T1000 (cell line): ENCODE measurements at places on chromosomes 6 and 20.

DNA sequence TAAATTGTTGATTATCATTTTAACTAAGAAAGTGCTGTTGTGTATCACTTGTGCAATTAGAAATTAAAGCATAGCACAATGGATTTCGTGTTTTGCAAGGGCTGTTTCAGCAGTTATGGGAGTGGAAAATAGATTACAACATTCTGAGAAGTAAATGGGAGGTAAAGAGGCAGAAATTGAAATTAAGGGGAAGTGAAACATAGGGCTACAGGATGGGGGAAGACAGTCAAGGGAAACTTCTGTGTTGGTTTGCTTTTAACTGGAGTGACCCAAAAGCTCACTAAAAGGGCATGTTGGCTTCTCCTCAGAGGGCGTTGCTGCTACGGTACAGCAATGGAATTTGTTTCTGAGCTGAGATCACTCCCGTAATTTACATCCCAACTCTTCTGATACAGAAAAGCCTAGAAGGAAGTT, 147.5 kb downstream of the BCAS1 start:
- DNase-seq: no peak

- DNase-seq: no peak
These were observed 42.0 kb downstream of the MAPK14 start for GRCh38 chr6:36069573-36069972.

- no peak for DNase-seq
These were observed 320.3 kb upstream of the DEFB112 start for GRCh38 chr6:50369996-50370395.

DNA sequence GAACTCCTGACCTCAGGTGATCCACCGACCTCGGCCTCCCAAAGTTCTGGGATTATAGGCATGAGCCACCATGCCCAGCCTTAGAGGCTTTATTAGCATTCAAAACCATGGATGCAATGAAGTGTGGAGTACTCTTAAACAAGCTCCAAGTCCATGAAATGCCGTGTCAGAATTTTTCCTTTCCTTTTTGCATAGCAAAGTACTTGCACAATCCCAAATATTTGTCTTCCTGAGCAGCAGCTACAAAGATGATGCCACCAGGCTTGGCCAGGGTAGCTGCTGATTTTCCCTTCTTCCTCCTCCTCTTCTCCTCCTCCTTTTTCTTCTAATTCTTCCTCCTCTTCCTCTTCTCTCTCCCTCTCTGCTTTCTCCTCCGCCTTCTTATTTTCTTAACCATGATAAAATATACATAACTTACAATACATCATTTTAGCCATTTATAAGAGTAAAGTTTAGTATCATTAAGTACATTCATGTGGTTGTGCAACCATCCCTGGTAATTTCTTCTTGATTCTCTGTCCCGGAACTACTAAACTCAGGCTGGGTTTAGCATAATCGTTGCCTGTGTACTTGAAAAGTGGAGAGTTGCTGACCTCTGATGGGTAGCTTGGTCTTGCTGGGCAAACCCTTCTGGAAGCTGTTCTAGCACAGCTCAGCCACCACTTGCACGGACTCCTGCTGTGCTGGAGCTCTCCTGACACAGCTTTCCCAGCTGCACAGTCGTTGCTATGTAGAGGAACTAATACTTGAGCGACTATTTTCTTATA, 20.3 kb downstream of the MUCL3 start:
- DNase-seq: no peak

DNA sequence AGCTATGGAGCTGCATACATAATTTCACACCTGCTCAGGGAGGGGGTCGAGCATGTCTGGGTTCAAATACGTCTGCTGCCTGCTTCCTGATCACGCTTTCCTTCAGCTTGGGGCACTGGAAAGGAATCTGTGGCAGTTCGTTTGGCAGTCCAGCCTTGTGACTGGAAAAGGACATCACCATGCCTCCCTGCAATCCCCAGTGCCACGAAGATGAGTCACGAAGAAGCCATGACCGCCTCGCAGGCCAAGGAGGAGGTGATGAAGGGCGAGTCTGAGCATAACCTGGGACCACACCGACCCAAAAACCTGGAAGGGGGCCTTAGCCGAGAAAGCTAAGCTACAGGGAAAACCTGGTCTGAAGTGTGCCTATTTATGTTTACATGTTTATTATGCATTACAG, 13.1 kb downstream of the JAG1 start:
- DNase-seq: no peak

GRCh38 chr20:13336308-13337089, 115.4 kb downstream of the ISM1 start:
- DNase-seq: peak; percentile 54

DNA sequence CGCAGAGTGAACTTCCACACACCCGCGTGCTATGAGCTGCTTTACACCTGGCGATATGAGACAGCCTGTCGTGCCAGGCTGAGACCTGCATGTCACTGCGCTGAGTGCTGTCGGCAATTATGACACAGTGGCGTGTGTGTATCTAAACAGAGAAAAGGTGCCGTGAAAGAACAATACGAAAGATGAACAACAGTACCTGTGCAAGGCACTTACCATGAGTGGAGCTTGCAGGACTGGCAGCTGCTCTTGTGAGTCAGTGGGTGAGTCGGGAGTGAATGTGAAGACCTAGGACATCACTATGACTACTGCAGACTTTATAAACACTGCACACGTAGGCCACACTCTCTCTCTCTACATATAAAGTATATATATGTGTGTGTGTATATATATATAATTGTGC, 68.5 kb upstream of the DUSP22 start:
- no peak for DNase-seq

DNA sequence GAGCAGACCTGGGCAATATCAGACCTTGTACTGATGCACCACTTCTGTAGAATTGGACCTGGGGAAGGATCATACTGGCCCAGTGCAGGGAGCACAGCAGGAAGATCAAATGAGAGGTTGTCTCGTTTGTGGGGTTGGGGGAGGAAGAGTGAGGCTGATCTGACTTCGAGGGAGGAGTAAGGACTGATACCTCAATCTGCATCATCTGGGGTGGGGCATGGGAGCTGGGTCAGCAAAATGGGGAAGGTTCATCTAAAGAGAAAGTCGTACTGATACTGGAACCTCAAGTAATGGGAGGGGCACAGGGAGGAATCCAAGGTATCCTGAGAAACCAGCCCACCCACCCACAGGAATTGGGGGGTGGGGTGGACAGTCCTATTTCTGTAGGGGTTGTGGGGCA, 3.7 kb downstream of the RNF39 start:
- DNase-seq: no peak

GRCh38 chr20:38937978-38938473, 11.8 kb downstream of the FAM83D start:
- no peak for DNase-seq

DNA sequence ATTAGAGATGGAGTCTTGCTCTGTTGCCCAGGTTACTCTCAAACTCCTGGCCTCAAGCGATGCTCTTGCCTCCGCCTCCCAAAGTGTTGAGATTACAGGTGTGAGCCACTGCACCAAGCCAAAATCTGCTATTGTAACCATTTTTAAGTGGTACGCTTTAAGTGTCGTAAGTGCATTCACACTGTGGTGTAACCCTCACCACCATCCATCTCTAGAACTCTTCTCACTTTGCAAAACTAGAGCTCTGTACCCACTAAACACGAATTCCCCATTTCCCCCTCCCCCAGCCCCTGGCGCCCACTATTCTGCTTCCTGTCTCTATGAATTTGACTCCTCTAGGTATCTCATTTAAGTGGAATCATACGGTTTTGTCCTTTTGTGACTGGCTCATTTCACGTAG, 2.8 kb upstream of the FAM83C start:
- no peak for DNase-seq

DNA sequence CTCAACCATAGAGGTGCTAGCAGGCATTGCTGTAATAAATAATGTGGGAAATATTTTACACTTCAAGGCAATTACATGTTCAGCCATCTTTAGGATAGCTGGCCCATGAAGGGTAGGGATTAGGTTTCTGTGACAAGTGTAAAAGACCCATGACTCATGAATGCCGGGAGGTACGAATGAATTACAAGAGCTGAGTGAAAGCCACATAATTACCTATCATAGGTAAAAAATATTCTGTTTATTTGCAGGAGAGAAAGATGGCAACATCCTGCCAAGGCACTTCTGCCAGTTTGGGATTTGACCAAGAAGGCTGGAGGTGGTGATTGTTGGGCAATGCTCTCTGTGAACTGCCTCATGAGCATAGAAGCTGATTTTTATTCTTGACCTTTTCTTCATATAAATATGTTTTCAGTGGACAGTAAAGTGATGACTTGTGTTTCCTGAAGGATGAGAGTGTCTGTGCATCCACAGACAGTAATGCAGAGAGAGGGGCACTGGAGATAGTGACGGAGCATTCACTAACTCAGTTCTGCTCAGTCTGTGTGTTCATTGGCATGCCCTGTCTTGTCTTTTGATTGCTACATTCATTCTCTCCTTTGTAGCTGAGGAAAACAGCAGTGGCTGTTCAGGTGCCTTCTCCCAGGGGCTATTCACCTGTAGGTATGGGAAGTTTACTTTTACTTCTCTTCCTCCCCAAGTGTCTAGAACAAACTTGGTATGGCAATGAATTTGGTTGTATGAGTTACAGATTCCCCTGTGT, 481.1 kb downstream of the TFAP2B start:
- no peak for DNase-seq

DNA sequence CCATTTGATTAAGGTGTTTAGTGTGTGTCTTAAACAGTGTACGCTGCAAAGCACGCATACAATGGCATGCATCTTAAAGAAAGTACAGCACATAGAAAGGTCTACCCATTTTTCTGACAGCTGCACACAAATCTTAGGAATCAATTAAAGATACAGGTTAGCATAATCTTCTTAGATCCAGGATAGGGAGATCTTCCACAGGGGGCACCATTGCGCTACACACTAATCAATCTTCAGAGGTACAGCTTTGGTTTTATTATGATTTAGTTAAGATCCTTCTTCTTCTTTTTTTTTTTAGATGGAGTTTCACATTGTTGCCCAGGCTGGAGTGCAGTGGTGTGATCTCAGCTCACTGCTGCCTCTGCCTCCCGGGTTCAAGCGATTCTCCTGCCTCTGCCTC, 63.7 kb upstream of the BEND3 start:
- no peak for DNase-seq

GRCh38 chr20:54025251-54025771, 45.1 kb downstream of the BCAS1 start:
- DNase-seq: no peak

- DNase-seq: no peak
These were observed 11.6 kb downstream of the PLCG1 start for GRCh38 chr20:41148942-41149341.

DNA sequence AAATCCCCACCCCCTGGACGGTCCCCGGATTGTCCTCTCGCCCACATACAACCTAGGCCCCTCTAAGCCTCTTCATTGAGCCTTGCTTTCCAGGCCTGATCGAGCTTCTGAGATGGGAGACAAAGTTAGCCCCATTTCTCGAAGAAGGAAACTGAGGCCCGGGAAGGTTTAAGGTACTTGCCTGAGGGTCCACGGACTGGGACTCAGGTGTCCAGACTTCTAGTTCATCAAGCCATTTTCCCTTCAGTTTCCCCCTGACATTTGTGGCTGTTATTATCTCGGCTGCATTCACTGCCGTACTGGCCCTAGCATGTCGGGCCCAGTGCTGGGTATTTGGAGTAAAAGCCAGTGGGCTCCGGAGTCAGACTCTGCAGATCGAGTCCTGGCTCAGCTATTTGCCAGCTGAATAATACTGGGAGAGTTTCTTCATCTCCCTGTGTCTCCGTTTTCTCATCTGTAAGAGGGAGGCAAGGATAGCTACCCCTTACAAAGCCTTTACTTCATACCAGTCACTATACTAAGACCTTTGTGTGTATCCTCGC, 633 bp downstream of the RPRD1B start:
- DNase-seq: no peak

DNA sequence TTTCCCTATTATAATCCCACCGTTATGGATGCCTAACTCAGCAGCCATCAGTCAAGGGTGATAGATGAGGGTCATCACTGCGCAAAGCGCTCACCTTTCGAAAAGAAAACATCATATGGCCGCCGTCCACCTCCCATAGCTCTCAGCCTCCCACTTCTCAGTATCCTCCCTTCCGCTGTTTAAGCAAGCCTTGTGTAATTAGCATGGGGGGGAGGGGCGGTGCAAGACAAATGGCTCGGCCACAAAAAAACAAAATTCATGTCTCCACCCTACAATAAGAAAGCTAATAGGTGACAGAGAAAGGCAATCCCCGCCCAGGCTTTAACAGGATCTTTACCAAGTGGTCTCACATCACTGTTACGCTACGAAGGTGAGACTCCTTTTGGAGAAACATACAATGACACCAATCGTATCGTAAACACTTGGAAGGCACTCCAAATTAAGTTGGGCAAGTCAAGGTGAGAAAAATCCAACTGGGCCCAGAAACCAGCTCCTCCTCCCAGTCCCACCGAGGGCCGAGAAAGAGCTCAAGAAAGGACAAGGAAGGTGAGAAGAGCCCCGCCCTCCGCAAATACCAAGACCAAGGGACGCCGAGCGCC, 645 bp downstream of the DDX39B start:
- DNase-seq: no peak

GRCh38 chr20:57592263-57593092, 27.7 kb downstream of the ZBP1 start:
- no peak for DNase-seq

DNA sequence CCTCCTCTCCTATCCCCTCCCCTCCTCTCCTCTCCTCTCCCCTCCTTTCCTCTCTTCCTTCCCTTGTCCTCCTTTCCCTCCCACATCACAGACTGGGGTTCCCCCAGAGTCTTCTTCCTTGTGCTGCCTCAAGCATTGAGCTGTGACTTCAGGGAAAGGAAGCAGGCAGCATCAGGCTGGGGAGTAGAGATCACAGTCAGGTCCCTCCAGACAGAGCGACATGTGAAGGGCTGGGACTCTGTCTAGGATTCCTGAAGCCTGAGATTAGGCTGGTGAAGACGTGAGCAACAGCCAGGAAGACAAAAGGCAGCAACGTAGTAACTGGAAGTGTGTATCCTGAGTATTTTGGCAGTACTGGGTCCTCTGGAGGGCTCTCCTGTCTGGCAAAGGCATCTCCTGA, 265.4 kb upstream of the SUPT3H start:
- DNase-seq: no peak

GRCh38 chr20:61105395-61105794, 146.7 kb upstream of the CDH4 start:
- no peak for DNase-seq

DNA sequence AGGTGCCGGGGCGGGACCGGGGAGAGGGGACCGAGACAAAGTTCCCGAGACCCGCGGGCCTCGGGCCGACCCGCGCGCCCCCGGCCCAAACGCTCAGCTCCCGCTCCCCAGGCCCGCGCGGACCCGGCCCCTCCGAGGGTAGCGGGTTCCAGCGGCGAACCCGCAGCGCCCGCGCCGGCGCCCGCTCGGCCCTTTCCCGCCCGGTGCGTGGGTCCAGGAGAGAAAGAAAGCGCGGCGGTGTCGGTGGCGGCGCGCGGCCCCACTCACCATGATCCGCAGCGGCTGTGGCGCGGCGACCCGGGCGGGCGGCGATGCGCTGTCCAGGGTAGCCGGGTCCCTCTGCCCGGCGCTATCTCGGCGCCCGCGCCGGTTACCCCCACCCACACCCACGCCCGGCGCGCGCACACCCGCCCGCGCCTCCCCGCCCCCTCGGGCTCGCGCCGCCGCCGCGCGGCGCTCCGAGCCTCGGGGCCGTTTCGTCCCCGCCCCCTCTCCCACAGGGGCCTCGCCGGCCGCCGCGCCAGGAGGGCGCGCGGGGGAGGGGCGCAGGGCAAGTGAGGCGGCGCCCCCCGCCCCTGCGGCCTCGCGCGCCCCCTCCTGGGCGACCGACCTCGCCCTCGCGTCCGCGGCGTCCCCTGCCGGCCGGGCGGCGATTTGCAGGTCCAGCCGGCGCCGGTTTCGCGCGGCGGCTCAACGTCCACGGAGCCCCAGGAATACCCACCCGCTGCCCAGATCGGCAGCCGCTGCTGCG, at the start of gene ELOVL2:
Gene ELOVL2 (minus strand): TSS at position 345 of the 751 bp plus-strand sequence. CDS start 75 bp downstream, at position 270.
- DNase-seq: peak; percentile 70
